ENCODE measurements at places on chromosomes 2 and 18.

DNA sequence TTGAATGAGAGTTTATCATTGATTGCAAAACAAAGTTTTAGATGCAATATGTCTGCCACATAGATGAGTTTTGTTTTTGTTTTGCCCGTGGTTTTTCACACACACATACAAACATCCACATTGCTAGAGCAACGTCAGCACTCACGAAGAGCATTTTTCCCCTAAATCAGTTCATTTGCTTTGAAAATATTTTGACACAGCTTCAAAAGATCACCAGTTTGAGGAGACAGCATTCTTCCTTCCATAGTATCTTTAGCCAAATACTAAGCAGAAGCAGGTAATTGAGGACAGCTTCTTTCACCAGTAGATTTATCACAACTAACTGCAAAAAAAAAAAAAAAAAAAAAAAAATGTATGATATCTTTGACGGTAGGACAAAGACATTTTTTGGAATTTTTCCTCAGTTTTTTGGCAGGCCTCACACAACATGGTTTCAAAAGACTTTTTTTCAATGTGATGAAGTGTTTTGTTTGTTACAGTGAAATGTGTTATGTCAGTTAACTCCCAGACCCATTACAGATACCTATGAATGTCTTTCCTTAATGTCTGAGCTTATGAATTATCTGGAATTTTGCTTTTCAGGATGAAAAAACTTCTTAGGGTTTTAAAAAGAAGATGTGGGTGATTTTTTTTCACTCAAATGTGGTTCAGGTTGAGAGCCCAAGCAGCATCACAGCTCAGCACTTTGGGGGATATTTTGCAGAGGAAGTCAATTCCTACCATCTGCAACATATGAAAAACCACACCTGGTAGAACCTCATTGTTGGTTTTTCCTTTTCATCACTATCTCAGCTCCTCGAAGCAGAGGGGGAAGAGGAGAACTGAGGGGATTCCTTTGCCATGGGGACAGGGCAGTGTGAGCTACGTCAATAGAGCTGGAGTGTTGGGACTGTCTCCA, 31.6 kb downstream of the AOX1 start:
- DNase-seq, result no peak

DNA sequence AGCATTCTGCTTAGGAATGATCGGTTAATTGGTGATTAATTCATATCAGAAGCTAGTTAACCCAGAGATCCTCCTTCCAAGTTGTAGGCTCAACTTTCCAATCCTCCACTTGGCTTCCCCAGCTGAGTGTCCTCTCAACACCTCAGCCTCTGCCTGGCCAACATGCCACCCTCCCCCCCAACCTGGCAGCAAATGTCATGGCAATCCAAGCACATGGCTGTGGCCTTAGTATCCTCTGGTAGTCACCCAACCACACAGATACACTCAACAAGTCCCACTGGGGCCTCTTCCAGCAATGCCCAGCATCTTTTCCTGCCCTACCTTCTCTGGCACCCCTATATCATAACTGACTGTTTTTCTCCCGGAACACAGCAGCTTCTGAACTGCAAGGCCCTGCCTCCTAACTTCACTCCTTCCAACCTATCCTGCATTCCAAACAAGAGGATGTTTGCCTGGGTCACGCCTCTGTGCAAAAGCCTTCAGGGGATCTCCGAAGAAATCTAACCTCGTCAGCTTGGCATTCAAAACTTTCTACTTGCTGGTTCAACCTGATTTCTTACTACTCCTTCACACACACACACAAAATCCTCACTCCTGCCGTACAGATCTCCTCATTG, 195.0 kb downstream of the CYP26B1 start:
- no peak for DNase-seq

DNA sequence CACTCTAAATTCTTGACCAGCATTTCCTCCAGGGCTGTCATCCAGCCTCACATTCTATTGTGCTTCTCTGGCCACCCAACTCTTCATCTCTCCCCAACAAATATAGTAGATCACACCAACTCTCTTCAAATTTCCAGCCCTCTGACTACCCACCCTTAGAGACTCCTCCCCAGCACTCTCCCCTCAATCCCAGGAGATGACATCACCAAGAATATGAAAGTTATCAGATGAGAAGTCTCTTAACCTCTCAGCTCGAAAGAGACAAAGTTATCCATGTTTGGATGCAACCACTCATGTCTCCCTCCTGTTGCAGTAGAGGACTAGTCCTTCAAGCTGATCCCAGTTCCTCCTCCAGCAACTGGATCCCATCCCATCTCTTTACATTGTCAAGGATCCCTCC, 47.1 kb downstream of the LBH start:
- DNase-seq, result no peak

GRCh38 chr2:74321737-74322136, 21.5 kb downstream of the SLC4A5 start:
- no peak for DNase-seq

Data from NK-92 treated with Interleukin-12 subunit alpha and Interleukin-12 subunit beta, amount 100 ng/mL, for 24 hours (cell line).